ENCODE measurements at places on chromosomes 2 and 18.

- no peak for DNase-seq
Measured at GRCh38 chr18:7764405-7764804, 197.3 kb downstream of the PTPRM start.

DNA sequence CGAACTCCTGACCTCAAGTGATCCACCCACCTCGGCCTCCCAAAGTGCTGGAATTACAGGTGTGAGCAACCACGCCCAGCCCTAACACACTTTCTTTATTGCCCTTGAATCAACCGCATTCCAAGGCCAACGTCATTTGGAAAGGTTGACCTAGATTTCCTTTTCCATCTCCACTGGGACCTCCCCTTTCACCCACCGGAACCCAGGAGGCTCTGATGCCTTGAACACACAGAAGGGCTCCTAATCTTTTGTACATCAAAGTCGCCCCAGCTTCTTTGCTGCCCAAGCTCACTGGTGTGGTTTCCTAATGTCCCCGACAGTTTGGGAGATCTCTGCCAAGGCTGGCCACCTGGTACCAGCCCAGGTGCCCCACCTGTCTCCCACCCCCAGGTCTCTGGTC, 46.2 kb upstream of the CAB39 start:
- no peak for DNase-seq

- no peak for DNase-seq
Measured at GRCh38 chr2:101741775-101742520, 44.4 kb downstream of the MAP4K4 start.

DNA sequence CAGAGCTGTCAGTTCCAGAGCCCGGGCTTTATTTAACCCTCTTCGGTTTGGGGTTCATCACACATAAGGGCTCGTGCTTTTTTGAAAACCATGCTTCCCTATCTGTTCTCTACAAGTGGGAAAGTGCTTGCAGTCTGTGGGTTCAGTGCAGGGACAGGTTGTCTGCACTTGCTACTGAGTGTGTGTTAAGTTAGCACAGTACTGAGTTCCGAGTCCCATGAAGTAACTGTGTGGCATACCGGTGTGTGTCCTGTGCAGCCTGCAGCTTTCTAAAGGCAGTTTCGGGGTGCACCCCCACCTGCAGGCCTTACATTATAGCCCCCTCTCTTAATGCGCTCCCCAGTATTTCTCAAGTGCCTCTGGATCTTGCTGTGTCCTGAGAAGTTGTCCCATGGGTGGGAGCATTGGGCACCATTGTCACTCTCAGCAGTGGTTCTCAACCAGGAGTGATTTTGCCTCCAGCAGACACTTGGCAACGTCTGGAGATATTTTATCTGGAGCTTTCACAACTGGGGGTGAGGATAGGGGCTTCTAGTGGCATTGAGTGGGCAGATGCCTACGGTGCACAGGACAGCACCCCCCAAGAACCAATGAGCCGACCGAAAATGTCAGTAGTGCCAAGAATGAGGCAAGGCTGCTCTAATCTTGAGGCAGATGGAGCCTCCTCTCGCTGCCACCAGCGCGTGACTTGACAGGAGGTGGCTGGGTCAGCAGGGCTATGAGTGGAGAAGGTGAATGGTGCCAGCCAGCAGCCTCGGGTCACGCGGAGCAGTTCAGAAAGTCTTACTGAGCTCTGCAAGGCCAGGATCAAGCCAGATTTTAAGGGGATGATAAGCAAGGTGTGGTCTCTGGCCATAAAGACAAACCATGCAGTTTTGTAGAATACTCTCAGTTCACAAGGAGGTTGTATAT, 152.2 kb downstream of the SMAD7 start:
- peak; percentile 55 for DNase-seq

- DNase-seq = no peak
Measured at GRCh38 chr2:184137955-184138354, 460.4 kb upstream of the ZNF804A start.

GRCh38 chr2:127128445-127128904, 21.5 kb upstream of the BIN1 start:
- DNase-seq = no peak

GRCh38 chr2:146826388-146826787, 1018.4 kb upstream of the ACVR2A start:
- DNase-seq = no peak

DNA sequence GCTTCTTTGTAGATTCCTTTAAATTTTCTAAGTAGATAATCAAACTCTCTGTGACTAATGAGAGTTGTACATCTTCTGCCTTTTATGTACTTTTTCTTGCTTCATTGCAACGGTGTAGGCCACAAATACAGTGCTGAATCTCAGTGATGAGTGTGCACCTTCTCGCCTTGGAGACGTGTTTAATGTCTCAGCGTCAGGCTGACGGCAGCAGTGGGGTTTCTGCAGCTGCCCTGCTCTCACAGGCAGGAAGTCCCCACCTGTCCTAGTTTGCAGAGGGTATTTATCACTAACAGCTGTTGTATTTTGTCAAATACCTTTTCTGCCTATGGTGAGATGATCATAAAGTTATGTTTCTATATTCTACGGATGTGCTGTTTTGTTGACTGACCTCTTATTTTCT, 13.3 kb downstream of the AGXT start:
- no peak for DNase-seq

DNA sequence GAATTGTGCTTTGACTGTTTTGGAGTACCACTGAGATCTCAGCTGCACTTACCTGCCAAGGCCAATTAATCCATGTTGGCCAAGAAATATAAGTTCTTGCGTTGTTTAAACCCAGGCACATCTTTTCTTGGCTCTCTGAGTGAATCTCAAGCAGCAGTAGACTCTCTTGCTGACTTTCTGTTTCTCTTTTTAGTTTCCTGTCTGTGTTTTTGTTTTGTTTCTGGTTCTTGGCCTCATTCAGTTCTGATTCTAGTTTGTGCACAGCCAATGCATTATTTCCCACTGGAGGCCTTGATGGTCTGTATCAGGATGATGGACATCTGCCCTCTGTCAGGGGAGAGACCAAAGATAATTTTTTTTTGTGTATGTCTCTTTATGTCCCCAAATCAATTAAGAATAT, 379.4 kb downstream of the CDH2 start:
- no peak for DNase-seq

- DNase-seq = no peak
Measured at GRCh38 chr2:54030396-54030741, 59.6 kb upstream of the PSME4 start.

- no peak for DNase-seq
Measured at GRCh38 chr2:42153944-42154581, 15.1 kb upstream of the EML4 start.

DNA sequence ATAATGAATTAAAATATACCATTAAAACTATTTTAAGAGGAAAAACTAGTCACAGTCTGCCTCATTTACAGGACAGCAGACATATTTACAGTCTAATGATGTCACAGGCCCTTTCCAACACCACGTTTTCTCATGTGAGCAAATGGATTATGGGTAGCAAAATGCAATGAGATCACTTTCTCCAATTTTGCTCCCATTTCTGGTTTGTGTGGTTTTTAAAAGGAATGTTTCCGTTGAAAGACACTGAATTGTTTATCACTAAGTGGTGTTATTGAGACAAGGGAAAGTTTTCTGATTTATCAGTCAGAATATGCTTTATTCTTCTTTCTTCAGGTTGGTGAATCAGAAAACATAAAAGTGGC, 11.4 kb upstream of the NR4A2 start:
- DNase-seq = no peak

DNA sequence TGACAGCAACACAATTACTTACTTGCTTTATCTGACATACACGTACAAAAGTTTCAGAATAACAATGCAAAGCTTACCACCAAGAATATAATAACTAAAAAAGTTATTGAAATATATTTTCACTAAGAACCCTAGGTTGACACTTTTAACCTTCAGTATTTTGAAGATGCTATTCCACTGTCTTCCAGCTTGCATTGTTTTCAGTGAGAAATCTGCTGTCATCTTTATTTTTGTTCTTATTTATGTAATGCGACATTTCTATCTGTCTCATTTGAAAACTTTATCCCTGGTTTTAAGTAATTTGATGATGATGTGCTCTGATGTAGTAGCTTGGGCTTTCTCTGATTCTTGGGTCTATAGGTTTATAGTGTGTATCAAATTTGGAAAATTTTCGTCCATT, 165.0 kb upstream of the SMIM21 start:
- no peak for DNase-seq

DNA sequence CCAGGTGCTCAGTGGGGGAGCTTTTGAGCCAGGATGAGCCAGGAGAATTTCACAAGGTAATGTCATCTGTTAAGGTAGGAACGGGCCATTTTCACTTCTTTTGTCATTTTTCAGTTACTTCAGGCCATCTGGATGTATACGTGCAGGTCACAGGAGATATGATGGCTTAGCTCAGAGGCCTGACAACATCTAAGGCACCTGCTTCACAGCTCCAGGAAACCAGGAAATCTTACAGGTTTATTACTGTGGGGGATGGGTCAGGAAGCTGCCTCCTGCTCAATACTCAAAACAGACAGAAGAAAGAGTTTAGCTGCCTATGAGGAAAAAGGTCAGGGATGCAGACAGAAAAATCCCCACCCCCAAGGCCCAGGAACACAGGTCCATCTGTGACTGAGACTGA, 364.3 kb upstream of the LRP1B start:
- DNase-seq = no peak

- DNase-seq = no peak
Measured at GRCh38 chr2:216486708-216487107, 11.9 kb upstream of the RPL37A start.

- no peak for DNase-seq
Measured at GRCh38 chr2:224869601-224870233, 153.6 kb upstream of the CCDC195 start.

- DNase-seq = no peak
Measured at GRCh38 chr2:97688062-97688827, 18.7 kb downstream of the C2orf92 start.

- DNase-seq = no peak
Measured at GRCh38 chr2:129396980-129397599, 582.4 kb upstream of the RAB6C start.

- DNase-seq = no peak
Measured at GRCh38 chr2:165815299-165816141, 21.5 kb upstream of the GALNT3 start.

DNA sequence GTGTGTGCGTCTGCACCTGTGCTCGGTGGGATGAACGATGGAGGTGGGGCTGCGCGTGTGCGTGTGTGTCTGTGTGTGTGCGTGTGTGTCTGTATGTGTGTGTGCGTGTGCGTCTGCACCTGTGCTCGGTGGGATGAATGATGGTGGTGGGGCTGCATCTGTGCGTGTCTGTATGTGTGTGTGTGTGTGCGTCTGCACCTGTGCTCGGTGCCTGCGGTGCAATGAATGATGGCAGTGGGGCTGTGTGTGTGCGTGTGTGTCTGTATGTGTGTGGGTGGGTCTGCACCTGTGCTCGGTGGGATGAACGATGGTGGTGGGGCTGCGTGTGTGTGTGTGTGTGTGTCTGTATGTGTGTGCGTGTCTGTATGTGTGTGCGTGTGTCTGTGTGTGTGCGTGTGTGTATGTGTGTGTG, 48.5 kb upstream of the CTDP1 start:
- no peak for DNase-seq

GRCh38 chr2:53670331-53670730, 97.3 kb upstream of the CHAC2 start:
- no peak for DNase-seq

- DNase-seq = no peak
Measured at GRCh38 chr2:236867441-236868260, 218.0 kb upstream of the COPS8 start.

GRCh38 chr2:240258685-240259084, 118.2 kb upstream of the OTOS start:
- no peak for DNase-seq

DNA sequence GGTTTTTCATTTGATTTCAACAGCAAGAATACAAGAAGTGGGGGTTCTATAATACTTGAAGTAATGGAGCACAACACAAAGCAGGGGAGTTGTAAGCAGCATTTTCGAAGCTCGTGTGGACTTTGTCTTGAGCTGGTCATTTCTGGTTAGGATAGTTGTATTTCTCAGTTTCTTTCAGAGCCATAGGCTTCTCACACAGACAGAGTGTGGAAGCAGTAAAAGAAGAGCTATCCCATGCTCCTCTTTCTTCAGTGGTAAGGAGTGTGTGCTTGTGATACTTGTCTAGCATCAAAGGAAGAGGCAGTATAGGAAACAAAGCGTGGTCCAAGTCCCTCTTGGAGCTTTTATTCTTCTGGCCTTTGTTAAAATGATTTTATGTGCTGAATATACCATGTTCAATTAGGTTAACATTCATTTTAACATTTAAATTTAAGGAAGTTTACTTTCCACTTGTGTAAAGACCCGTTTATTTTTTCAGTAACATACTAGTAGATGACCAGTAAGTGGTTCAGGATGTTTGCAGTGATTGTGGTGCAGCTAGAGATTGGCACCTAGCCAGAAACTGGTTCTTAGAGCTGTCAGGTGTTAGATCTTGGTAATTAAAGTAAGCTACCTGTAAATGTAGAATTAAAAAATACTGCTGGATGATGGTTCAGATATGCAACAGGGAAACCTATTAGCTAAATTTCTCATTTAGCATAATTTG, 14.6 kb downstream of the CCNYL1 start:
- DNase-seq = no peak

DNA sequence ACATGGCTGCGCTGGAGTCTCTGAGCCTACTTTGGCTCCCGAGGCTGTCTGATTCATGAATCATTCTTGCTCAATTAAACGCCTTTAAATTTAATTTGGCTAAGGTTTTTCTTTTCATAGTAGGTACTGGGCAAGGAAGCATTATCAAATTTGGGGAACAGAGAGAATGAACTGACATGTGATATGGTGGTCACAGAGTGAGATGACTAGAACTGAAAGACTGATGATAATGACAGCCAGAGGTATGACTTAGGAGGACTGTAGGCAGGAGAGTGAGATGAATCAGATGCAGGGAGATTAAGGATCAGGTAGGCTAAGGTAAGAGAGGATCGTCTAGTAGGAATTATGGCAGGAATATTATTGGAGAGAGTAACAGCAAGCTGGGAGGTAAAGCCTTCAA, 40.9 kb upstream of the ST8SIA3 start:
- no peak for DNase-seq
